ENCODE measurements at places on chromosomes 4 and X.
A peak's percentile ranks its signal among the peaks of the same experiment; 100 is the strongest.

GRCh38 chr4:124092541-124092984 lies 620.0 kb downstream of the ANKRD50 start:
- DNase-seq: peak; percentile 49

DNA sequence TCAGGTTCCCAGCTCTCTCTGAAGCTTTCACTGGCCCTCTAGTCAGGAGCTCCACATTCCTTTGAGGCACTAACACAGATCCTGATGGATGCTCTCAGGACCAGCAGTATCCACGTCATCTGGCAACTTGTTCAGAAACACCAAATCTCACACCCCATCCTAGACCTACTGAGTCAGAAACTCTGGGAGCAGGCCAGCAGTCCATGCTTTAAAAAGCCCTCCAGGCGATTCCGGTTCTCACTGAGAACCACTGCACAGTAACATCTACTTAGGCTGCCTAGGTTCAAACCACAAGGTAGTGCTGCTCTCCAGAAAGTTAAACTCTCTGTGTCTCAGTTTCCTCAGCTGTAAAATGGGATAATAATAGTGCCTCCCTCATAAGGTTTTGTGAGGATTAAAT lies 55.3 kb downstream of the CCDC158 start:
- DNase-seq: no peak

DNA sequence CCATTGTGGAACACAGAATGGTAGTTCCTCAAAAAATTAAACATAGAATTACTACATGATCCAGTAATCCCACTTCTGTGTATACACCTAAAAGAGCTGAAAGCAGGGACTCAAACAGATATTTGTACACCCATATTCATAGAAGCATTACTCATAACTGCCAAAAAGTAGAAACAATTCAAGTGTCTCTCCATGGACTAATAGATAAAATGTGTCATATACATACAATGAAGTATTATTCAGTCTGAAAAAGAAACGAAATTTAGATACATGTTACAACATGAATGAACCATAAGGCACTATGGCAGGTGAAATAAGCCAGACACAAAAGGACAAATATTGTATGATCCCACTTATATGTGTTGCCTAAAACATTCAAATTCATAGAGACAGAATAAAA lies 145.1 kb downstream of the ANTXR2 start:
- no peak for DNase-seq

DNA sequence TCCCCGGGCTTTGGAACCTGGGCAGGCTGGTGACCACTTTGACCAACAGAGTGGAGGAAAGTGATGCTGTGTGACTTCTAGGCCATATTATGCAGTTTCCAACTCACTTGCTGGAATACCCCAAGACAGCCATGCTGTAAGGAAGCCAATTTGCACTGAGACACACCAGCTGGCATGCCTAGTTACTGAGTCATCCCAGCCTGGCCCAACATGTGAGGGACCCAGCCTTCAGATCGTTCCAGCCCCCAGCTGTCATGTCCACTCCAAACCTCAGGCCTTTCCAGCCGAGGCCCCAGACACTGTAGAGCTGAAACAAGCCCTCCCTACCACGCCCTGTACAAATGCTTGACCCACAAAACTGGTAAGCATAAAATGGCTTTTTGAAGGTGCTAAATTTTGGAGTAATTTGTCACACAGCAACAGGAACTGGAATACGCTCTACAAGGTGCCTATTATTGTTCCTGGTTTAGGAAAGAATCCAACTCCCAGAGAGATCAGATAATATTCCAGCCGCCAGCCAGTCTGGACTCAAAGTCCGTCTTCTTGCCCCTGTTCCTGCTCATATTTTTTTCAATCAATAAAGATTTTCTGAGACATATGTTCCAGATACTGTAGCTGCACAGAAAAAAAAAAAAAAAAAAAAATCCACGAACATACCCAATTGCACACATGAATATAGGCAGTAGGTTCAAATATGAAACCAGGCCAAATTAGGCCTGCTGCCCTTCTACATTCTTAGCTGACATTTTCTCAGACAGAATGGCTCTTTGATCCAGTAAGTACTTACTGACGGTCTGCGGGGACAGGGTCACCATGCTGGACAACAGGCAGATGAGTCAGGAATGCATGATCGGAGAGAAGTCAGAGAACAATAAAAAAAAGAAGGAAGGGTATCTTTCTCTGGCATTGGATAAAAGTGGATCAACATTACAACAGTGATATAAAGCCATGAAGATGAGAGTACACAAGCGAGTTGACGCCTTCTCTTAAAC lies 35.1 kb downstream of the SH3KBP1 start:
- peak; percentile 88 for DNase-seq

DNA sequence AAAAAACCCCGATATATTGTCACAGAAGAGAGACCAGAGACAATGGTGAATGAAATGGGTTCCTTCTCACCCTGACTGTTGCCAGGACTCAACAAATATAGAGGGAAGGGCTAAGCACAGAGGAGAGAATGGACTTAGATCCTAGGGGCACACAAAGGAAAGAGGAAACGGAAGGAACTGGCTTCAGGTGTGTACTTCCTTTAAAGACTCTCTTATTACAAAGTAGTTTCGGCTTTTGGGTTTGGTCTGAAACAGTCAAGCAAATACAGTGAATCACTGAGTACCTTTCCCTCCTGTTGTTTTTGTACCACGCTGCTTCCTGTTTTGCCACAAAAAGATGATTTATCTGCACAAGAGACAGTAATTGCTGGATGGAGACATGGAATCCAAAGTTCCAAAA lies 46.1 kb upstream of the S100G start:
- peak; percentile 24 for DNase-seq

DNA sequence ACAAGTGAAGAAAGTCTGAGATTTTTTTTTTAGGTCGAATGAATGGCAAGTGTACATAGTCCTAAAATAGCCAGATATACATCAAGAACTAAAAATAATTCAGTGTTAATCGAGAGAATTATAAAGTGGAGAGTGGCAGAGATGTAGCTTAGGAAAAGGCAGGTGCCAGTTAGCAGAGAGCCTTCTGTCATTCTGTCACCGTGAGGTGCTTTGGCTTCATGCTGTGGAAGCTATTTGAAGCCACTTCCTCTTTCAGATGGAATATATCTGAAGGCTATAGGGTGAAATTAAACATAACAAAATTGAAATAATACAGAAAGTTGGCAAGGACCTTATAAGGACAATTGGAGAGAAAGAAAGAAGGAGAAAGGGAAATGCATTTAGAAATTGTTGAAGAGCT lies 756.3 kb downstream of the CCSER1 start:
- DNase-seq: no peak

DNA sequence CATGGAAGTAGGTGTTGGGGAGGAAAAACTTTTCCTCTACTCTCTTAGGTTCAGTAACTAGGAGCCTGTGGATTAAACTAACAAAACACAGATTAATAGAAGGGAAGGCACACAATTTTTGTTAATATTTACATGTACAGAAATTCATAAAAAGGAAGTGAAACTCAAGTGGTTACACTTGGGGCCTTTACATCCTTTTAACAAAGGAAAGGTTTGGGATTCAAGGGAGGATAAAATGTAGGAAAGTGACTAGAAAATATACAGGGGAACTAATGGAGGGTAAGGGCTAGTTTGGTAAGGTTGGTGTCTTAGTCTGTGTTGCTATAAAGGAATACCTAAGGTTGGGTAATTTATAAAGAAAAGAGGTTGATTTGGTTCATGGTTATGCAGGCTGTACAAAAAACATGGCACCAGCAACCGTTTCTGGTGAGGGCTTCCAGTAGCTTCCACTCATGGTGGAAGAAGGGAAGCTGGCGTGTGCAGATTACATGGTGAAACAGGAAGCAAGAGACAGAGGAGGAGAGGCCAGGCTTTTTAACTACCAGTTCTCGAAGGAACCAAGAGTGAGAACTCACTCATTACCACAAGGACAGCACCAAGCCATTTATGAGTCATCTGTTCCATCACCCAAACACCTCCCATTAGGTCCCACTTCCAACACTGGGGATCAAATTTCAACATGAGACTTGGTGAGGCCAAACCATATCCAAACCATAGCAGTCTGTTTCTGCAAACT lies 124.4 kb downstream of the CHRDL1 start:
- DNase-seq: no peak

- DNase-seq: no peak
Measured at GRCh38 chrX:50877310-50877709, 33.2 kb upstream of the BMP15 start.

GRCh38 chrX:23904096-23904495 lies 3.6 kb downstream of the APOO start:
- peak; percentile 42 for DNase-seq

DNA sequence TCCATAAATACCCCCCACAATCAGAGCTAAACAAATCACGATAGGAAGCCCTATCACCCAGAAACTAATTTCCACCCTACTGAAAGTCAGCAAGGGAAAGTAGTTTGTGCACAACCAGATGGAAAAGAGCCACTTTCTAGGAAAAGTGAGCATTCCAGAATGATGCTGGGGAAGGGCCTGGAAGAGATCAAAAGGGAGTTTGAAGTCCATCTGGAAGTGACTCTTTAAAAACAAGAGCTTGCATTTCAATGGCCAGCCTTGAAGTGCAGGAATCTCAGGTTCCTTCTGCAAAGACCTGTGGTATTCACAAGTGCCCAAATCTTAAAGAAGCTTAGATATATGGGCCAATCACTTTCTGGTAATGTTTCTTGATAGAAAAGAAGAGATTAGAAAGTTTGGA lies 97.0 kb upstream of the LDB2 start:
- no peak for DNase-seq

- no peak for DNase-seq
Measured at GRCh38 chr4:39931441-39931901, 46.2 kb downstream of the PDS5A start.

DNA sequence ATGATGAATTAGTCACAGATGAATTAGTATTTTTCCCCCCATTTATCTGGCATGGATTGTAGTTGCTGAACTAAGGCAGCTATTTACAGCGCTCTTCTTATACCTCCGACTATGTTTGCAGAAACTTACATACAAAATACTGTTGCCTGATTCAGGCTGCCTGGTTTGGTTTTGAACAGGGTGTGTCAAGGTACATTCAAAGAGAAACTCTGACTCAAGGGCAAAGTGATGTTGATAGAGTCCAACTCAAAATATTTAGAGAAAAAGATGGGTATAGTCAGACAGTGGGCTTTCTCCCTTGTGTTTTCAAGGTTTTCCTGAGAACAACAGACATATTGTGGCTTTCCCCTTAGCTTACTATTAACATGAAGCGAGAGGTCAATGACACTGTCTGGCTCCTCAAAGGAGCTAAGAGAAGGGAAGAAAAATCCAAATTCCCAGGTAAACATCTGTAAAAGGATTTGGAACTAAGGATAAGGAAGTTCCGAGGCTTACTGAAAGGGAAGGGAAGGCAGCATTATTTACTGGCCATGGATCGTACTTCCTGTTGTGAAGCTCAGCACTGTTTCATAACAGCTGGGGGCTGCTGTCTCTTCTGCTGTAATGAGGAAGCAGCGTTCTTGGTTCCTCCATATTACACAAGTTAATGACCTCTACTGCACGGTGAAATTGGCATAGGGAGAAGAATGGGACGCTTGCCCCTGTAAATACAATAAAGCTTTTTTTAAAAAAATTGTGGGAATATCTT lies 30.9 kb downstream of the FAM9C start:
- DNase-seq: peak; percentile 29

DNA sequence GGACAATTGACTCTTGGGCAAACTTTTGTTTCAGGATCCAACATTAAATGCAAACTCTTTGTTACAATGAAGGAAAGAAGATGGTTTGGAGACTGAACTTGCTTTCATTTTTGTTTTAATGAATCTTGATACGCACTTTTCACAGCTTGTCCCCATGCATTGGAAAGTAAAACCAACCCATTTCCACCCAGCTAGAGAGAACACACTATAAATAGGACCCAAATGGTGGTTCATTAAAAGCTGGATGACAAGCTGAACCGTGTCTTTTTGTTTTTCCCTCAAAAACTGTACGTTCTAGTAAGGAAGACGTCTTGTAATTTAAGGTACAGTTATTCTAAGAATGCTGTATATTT lies 95.3 kb upstream of the EGFL6 start:
- DNase-seq: no peak

GRCh38 chr4:158930639-158930972 lies 161.8 kb downstream of the FNIP2 start:
- no peak for DNase-seq

DNA sequence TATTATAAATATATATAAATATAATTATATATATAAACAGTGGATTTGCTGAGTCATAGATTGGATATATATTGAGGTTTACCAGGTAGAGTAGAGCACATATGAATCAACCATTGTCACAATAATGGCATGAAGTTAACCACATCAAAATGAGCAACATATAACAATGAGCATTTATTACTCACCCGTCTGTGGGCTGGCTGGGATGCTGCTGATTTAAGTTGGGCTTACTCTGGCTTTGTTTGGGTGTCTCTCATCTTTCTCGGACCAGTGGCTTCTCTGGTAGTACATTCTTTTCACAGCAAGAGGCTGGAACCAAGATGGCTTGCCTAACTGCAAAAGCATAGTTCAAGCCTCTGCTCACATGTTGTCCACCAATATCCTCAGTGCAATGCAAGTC lies 111.7 kb upstream of the TAPT1 start:
- peak; percentile 15 for DNase-seq

DNA sequence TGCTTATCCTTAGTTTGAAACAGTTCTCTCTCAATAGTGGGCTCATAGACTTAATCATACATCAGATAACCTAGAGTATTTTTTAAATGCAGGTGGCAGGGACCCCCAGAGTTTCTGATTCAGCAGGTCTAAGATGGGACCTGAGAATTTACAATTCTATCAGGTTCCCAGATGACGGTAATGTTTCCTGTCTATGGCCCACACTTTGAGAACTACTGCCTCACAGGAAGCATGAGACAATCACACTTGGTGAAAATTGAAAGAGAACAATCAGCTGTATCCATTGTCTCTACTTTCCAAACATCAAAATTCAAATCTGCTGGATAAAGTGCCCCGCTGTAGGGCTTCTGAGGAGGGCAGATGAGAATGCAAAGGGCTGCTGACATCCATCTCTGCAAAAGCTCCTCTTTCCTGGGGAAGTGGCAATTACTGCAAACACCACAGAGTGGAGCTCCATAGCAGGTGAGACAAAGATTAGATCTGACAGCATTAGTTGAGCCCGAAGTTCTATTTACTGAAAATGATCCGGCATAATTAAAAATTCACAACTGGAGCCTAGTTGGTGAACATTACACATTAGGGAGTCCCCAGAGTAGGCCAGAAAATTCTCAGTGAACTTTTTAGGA lies 187.8 kb upstream of the MBNL3 start:
- no peak for DNase-seq

GRCh38 chr4:26737385-26737784 lies 123.3 kb upstream of the STIM2 start:
- no peak for DNase-seq

GRCh38 chr4:171378323-171378722 lies 434.9 kb upstream of the GALNTL6 start:
- peak; percentile 88 for DNase-seq

- DNase-seq: peak; percentile 55
Measured at GRCh38 chrX:68650491-68650890, 3.0 kb downstream of the STARD8 start.

DNA sequence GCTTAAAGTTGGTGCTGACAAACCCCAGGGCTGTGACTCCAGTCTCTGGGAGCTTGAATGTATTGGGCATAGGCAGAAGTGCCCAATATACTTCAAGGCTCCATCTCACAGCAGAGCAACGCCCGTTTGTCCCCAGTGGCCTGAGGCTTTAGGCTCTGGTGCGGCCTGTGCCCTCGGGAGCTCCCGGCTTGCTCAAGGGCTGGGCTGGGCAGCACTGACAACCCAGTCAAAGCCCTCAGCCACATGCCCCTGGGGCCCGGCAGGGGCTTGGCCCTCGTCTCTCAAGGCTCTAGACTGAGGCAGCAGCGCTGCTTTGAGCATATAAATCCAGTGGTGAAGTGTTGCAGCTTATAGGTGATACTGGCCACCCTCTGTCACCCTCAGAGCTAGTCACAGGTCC lies 203.7 kb downstream of the AFAP1 start:
- no peak for DNase-seq

GRCh38 chrX:104166735-104167436 lies 633 bp downstream of the FAM199X start:
- DNase-seq: no peak
